Stomach (tissue), 19 donors: ENCODE measurements at places on chromosomes 5 and 9. TPM values are rescaled to one million over a fixed set of nuclear protein-coding genes. Genes with fewer than 3 reads are reported as not detected.

DNA sequence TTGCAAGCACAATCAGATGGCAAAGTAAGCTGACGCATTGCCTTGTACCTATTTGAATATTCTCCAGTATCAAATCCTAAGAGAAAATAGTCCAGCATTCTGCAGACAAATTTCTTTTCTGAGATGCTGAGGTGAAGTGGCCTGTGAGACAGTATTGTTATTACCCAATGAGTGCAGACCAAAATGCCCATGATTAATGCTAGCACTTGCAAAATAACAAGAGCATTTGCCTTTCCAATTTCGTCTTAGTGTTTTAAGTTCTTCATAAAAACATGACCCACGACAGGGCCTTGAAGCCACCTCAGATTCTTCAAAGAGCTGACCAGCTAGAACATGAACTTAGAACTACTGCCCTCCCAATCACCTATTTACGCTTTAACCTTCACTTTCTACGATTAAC is 2.6 kb upstream of the IQGAP2 start:
- no peak for DNase-seq

GRCh38 chr5:5886812-5887486 is 464.5 kb downstream of the ICE1 start:
- peak; percentile 52 for DNase-seq

DNA sequence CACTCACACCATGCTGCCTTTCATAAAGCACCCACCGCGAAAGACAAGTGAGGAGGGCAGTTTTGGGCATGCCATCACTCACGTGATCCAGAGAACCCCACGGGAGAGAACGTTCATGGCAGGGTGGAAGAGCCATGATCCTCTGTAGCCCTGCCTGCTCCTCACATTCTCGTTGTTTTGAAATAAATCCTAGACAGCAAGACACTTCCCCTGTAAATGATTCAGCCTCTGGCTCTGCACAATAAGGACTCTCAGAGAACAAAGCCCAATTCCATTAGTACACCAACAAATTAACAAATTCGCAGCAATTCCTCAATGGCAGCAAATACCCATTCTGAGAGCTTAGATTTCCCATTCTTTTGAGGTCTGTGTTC is 71.5 kb downstream of the WNK2 start:
- no peak for DNase-seq

DNA sequence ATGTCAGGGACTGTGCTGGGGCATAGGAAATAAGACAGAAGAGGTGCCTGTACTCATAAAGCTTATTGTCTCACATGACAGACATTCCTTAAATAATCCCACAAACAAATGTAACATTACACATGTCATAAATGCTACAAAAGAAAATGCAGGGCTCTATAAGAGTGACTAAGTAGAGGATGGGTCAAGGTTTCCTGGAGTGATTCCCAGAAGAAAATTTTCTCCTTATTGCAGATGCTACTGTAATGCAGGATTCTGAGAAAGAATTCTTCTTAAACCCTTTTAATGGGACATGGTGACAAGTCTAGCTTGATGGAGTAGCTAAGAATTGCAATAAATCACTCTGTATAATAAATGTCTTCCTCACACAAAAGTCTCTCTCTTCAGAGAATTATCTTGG is 55.7 kb downstream of the SH3TC2 start:
- DNase-seq: no peak

GRCh38 chr5:174312270-174312617 is 266.7 kb downstream of the NSG2 start:
- no peak for DNase-seq

- DNase-seq: no peak
Observed at GRCh38 chr9:86644675-86645034, 290.4 kb upstream of the TUT7 start.

GRCh38 chr9:122176916-122177315 is 17.2 kb downstream of the MORN5 start:
- DNase-seq: no peak

- no peak for DNase-seq
Observed at GRCh38 chr9:6711403-6711802, 46.4 kb upstream of the KDM4C start.

- no peak for DNase-seq
Observed at GRCh38 chr5:78804995-78805394, 156.4 kb upstream of the LHFPL2 start.

DNA sequence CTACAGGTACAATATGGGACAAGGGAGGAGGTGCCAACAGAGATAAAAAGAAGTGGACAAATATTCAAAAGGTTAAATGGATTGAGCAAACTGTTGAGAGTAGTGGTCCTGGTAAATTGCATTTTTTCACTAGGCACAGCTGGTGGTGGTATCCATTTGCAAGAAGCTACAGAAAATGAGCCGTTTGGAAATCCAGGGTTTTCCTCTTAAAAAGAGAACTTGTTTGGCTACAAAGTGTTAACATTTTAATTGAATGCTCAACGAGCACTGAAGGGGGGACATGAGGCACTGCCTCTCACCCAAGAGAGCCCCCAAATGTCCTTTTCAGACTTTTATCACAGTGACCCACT is 491 bp upstream of the ZCCHC9 start:
- DNase-seq: no peak

- DNase-seq: no peak
Observed at GRCh38 chr5:74196233-74196632, 444.3 kb downstream of the ENC1 start.

DNA sequence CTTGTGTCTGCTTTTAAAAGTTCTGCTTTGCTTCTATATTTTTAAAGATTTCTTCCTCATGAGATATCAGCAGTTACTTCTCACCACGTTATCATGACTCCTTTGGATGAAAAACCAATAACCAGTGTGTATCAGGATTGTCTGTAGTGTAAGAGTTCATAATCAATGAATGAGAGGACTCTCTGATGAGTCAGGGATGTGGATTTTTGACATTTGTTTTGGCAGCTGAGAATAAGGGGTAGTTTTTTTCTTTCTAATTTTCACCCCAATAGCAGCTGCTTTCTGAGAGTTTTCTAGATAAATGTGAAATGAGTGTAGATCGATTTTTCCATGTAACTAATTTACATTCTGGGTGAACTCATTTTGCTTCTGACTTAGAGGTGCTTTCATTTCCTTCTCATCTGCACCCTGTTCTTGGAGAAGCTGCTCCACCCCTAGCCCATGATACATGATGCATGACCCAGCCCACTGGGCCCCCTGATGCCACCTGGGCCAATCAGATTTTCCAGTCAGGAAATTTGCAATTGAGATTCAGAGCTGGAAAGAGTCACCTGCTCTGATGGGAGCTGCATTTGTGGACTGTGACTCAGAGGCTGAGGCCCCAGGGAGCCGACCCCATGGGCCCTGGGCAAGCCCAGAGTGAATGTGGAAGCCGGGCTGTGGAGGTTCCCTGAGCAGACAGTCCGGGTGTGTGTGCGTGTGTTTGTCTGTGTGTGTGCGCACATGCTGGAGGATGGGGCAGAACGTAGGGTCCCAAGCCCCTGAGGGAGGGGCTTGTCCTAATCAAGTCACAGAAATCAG is 159.3 kb downstream of the RGS3 start:
- peak; percentile 90 for DNase-seq

DNA sequence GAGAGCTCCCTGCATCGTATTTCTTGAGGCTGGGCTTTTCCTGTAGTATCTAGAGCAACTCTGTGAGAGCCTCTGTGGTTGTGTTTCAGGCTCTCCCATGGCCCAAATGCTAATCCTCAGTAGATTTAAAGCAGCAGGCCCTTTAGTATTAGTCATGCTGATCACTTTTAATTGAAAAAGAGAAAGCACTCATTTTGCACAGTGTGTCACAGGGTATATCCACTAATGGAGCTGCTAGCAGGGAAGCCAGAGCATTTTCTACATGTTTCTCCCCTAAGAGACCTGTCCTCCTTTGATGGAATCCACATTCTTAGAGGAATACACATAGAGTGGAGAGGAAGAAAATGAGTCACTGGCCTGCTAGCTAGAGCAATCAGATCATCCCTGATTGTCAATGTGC is 348.5 kb downstream of the TMEM232 start:
- DNase-seq: peak; percentile 21

SPINK5 gene
- 0.45 TPM for total RNA-seq

LCN9 gene
- not detected for total RNA-seq

SAPCD2 gene
- 3.5 TPM for total RNA-seq

SLC6A7 gene
- not detected for total RNA-seq

GKAP1 gene
- 32.7 TPM for total RNA-seq
